Large intestine (tissue), 12 donors: ENCODE measurements at places on chromosomes 13 and 19.

- no peak for DNase-seq
Measured at GRCh38 chr13:96821971-96822370, 172.3 kb downstream of the OXGR1 start.

GRCh38 chr13:66994097-66994496, 236.0 kb downstream of the PCDH9 start:
- peak; percentile 5 for DNase-seq

DNA sequence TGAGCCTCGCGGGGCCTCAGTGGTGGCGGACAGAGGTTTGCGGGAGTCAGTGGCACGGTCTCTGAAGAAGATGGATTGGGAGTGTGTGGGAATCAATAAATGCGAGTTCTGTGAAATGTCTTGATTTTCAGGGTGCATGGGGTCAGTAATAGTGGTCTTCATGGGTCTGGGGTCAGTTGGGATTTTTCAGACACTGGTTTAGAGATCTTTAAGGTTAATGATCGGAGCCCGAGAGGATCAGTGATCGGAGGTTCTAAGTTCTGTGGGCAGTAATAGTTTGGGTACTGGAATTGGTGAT, 377 bp downstream of the ZNF793 start:
- DNase-seq, result no peak

GRCh38 chr13:88978607-88979006, 1307.4 kb downstream of the SLITRK5 start:
- DNase-seq, result no peak

- no peak for DNase-seq
Measured at GRCh38 chr19:33395561-33396550, 22.3 kb downstream of the CEBPG start.

- no peak for DNase-seq
Measured at GRCh38 chr19:43957891-43958290, 6.9 kb downstream of the ZNF221 start.

GRCh38 chr13:50248516-50249143, 233.4 kb downstream of the KCNRG start:
- DNase-seq, result no peak

GRCh38 chr19:870963-871401, 11.5 kb downstream of the CFD start:
- DNase-seq, result no peak

GRCh38 chr13:72074663-72075062, 207.7 kb upstream of the DACH1 start:
- no peak for DNase-seq
